ENCODE measurements at places on chromosomes 12 and 14.

- no peak for DNase-seq
Observed at GRCh38 chr12:89650239-89650638, 58.4 kb downstream of the ATP2B1 start.

DNA sequence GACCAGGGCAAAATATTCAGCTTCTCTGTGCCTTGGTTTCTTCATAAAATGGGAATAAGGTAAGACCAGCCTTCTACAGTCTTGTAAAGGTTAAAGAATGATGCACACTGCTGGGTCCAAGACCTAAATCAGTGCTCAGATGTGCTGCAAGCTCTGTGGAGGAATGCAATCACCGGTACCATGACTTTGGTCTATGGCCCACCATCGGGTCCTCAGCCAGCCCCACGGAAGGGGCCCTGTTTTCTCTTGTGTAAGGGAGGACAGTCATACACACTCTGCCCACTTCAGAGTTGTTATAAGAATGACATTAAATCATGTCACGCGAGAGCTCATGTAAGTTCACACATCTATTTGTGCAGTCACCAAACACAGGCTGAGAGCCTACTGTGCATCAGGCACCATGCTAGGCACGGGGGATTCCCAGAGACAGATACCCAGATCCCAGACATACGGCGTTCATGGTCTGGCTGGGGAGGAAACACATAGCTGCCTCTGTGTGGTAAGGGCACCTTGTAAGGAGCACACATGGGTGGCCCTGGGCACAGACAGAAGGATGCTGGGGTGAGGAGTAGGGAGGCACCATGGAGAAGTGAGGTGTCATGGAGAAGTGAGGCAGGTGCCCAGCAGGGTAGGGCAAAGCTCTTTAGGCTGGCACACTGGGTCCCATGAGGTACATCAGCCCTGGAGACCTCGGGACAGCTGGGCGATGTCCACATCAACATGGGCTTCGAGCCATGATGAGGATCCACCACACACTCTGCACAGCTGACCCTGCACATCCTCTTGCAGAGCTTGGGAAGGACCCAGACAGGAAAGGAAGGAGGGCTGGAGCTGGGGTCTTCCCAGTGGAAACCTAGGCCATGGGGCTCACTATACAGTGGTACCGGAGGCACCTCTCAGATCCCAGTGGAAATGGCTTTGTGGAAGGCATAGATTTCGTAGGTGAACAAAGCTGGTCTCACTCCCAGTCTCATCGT lies 190.4 kb upstream of the DIO3 start:
- DNase-seq: no peak

DNA sequence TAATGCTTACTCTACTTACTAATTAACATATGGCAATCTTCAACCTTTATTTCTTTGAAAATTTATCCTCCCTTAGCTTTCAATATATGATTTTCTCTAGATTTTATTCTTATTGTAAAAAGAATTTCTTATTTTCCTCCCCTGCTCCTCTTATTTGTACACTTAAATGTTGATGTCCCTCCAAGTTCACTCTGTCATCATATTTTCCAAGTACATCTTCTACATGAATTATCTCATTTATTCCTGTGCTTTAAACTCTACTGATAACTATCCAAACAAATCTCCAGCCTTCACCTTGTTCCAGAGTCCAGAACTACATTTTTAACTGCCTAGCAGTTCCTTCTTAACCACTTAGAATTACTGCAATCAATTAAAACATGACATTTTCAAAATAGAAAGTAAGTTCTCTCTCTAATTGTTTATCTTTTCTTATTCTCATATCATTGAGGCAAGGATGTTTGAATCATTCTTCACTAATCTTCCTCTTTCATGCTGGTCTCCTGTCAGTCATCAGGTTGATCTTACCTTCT lies 261.6 kb upstream of the FAR2 start:
- DNase-seq: no peak

- no peak for DNase-seq
Observed at GRCh38 chr12:131457331-131458047, 253.4 kb upstream of the SFSWAP start.

DNA sequence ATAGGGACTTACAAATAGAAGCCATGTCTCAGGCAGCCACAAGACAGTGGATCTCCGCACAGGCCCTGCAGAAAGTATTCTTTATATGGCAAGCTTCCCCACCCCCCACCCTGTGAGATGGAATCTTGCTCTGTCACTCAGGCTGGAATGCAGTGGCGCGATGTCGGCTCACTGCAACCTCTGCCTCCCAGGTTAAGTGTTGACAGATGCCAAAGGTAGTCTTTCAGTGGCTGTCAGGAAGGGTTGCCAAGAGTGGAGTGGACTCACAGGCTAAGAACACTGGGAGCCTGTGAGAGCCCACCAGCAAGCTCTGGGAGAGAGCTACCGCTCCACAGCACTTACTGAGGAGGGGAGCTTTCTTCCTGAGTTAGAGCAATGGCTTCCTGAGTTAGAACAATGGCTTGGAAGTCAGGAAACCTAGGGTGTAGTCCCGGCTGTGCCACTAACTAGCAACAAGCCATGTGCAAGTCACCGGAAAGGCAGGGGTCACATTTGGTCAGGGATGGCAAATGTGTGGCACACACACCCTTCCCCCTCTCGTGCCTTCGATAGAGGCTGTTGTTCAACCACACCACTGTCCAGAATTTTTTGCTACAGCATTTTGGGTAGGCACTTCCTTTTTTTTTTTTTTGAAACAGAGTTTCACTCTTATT lies 2.6 kb downstream of the RNASE1 start:
- DNase-seq: no peak

GRCh38 chr12:32091696-32092095 lies 15.0 kb upstream of the BICD1 start:
- no peak for DNase-seq

DNA sequence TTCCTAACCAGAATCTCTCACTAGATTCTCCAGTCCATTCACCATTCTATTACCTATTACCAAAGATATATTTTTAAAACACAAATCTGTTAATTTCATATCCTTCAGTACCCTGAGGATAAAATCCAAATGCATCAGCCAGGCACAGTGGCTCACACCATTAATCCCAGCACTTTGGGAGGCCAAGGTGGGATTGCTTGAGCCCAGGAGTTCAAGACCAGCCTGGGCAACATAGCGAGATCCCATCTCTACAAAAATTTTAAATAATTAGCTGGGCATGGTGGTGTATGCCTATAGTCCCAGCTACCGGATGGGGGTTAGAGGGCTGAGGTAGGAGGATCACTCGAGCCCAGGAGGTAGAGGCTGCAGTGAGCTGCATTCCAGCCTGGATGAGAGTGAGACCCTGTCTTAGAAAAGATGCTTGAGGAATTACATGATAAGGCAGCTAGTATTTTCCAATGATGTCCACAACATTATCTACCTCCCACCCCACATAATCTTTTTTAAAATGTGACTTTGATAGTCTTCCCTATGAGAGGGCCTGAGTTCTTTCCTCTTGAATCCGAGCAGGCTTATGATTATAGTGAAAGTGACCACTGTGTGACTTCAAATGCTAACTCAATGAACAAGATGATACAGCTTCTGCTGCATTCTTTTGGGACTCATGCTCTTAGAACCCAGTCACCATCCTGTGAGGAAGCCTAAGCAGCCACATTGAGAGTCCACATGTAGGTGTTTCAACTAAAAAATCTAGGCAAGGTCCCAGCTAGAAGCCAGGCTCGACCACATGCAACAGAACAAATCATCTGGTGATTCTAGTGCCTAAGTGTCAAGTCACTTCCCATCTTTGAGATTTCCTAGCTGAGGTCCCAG lies 18.0 kb downstream of the HECTD1 start:
- DNase-seq: no peak

GRCh38 chr12:15819644-15820437 lies 30.7 kb upstream of the EPS8 start:
- no peak for DNase-seq

DNA sequence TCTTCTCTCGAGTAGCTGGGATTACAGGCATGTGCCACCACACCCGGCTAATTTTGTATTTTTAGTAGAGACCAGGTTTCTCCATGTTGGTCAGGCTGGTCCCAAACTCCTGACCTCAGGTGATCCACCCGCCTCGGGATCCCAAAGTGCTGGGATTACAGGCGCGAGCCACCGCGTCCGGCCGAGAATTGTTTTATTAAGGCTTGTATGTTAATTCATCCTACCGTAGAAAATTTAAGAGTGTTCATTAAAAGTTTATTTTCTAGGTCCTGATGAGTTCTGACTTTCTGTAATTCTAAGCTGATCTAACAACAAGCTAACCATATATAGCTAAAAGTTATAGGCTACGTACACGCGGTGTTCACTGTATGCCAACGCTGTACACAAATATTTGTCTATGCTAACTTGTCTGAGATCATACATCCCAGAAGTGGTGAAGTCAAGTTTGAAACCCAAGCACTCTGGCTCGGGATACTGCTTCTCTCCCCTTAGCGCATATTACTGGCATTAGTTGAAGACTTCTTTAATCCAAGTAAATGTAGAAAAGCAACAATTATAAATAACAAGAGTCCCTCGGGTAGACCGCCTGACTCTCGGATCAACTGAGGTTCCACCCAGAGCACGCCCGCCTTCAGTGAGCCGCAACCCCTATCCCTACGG lies 570 bp upstream of the MRPS35 start:
- peak; percentile 3 for DNase-seq

DNA sequence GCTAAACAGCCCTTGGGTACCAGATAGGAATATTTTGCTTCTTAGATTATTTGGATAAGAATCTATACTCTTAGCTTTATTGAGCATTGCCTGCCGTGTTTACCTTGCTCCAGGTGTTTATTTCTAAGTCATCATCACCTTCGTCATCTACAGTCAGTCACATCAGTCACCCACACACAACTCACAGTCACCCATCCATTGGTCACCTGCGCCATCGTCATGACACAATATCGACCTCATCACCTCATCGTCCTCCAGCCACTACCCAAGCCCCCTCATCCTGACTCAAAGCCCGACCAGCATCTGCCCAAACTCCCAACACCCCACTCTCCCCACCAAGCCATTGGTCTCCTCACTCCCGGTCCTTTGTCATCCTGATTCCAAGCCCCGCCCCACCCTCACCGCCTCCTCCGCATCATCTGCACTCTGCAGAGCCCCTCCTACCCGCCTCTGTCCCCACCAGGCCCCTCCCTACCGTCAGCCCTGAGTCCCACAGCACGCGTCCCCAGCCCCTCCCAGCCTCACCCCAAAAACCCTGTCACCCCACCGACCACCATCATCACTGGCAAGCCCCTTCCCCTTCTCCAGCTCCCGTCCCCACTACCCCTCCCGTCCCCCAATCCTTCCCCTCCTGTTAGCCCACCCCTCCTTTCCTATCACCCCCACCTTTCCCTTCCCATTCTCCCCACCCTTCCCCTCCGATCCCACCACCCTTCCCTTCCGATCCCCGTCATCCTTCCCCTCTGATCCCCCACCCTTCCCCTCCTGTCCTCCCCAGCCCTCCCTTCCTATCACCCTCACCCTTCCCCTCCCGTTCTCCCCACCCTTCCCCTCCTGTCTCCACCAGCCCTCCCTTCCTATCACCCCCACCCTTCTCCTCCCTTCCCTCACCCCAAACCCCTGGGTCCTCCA lies 9.8 kb downstream of the DLK1 start:
- DNase-seq: no peak

- no peak for DNase-seq
Observed at GRCh38 chr12:49750027-49750995, 9.0 kb downstream of the TMBIM6 start.

DNA sequence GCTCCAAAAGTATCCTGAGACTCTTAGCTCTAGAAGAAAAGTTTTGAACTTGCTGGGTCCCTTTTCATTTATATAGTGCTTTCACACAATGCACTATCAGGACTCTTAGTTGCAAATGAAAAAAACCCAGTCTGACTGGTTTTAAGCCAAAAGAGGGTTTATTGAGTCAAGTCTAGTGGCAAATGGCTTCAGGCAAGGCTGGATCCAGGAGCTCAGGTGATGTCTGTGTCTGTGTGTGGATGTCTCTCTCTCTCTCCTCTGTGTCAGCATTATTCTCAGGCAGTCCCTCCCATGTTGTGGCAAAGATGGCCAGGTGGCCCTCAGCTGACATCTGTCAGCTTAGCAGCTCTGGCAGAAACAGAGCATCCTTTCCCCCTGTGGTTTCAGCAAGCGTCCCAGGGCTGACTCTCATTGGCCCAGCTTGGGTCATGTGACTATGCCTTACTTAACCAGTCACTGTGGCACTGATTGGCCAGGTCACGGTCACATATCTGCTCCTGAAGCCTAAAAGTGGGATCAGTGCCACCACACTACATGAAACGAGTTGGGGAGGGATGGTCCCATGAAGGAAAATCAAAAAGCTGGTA lies 6.2 kb downstream of the TMEM120B start:
- no peak for DNase-seq

- DNase-seq: no peak
Observed at GRCh38 chr14:105494606-105494929, 3.5 kb downstream of the TEDC1 start.

DNA sequence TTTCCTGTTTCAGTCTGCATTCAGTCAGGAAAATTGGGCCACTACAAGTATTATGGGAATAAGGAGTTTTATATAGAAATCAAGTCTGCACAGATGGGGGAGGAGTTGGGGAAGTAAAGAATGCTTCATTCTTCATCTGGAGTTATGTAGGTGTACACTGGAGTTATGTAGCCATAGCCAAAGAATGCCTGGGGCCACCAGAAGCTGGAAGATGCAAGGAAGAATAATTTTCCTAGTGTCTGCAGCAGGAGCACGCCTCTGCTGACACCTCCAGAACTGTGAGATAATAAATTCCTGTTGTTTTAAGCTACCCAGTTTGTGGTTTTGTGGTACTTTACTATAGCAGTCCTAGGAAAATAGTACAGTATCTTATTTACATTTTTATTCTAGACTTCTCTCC lies 333.4 kb downstream of the NELL2 start:
- DNase-seq: no peak

DNA sequence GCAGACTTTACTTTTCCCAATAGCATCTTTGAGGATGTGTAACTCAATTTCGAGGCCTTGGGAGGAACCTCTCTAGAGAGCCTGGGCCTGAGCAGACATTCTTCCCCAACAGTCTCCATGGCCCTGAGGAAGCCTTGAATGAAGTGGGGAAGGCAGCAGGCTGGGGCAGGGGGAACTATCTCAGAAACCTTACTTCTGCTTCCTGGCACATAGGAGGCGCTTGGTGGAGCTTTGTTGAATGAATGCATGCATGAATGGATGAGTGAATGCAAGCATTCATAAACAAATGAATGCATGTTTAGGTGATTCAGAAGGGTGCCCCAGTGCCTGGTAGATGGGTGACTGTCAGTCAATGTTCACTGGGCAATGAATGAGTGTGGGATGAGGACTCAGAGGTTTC lies 58.3 kb downstream of the GALNT16 start:
- peak; percentile 81 for DNase-seq

- DNase-seq: no peak
Observed at GRCh38 chr14:50974118-50974517, 29.8 kb upstream of the PYGL start.
